EL (cell line): ENCODE measurements at places on chromosomes 12 and 14.
A peak's percentile ranks its signal among the peaks of the same experiment; 100 is the strongest.

GRCh38 chr14:105021656-105022275 is 883 bp upstream of the CDCA4 start:
- DNase-seq, result peak; percentile 57

DNA sequence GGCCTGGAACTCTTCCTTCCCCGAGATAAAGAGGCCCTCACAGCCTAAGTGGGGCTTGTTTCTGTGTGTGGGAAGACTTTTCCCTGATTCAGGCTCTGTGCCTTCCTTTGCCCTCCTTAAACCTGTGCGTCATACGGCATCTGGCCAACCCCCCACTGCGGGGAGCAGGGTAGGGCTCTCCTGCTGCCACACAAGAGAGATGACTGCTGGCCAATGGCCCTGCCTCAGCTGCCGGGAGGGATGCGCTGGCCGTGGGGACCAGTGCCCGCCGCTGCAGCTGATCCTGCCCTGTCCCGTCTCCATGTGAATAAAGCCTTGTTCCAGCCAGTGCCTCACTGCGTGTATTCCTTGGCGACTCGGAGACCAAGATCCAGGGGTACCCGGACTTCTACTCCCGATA is 42.5 kb upstream of the BEGAIN start:
- DNase-seq, result no peak

DNA sequence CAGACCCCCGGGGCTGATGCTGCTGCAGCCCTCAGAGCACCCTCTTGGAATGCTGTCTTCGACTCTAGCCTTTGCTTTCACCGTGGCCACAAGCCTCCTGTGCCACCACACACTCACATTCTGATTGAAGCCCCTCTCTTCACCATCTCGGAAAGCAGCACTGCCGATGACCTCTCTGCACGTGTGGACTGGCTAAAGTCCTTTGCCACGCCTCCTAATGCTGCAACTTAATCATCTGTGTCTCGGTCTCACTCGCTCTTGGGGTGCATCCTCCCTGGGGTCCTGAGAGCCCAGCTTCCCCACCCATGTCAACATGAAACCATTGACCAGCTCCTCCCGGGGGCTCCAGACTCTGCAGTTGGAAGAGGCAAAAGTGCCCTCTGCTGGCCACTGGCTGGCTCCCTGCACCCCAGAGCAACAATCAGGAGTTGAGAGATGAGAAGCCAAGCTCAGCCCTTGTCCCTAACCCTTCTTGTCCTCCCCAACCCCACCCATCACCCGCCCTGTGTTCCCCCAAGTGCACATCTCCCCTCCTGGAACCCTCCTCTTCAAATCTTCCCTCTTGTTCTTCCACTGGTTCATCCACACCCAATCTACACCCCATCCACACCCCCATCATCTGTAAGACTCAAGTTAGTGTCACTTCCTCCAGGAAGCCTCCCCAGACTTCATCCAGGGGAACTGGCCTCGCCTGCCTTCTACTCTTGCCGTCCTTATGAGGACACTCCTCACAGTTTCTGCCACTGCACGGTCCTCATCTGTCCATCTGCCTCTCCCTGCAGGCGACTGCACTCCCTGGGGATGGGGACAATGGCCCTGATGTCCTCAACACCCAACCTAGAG is 23.6 kb upstream of the FAM181A start:
- no peak for DNase-seq

DNA sequence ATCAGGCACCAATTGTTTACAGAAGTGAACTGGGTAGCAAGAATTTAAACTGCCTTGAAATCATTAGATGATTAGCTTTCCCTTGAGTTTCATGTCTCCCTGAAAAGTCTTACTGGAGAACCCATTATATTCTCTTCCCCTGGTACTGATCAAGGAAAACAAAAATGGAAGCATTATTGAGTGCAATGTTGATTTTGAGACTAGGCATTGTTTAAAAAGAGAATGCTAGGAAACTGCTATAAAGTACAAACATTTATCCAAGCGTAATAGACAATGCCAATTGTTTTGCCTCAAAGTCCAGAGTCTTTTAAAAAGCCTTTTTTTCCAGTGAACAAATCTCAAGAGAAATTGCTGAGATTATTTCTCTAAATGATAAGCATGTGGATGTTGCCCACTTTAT is 197.0 kb downstream of the CCER1 start:
- DNase-seq, result no peak

- DNase-seq, result peak; percentile 66
Measured at GRCh38 chr14:91985008-91985407, 37.5 kb upstream of the FBLN5 start.

GRCh38 chr12:19119440-19119839 is 10.1 kb upstream of the PLEKHA5 start:
- DNase-seq, result no peak

DNA sequence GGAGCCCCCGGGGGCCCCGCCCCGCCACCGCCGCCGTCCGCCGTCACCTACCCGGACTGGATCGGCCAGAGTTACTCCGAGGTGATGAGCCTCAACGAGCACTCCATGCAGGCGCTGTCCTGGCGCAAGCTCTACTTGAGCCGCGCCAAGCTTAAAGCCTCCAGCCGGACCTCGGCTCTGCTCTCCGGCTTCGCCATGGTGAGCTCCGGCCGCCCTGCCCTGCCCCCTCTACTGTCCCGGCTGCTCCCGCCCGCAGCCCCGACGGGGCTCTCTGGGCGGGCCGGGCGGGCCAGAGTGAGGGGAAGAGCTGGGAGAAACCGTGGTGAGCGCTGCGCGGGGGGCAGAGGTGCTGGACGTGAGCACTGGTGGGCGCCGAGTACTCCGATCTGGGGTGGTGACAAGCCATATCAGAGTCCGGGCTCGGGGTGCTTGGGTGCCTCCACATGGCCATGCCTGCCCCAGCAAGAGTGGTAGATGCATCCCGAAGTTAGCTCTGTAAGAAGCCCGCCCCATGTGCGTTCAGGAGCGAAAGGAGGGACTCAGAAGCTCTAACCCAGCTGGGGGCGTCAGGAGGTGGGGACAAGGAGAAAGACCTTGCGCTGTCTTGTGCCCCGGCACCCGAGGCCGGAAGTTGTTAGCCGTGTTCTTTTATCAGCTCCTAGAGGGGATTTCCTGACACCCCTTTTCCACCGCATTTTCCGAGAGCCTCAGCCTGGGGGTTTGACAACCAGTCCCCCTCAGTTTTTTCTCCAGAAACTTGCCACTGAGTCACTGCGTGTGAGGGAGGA is 717 bp downstream of the ORAI1 start:
- peak; percentile 84 for DNase-seq

GRCh38 chr14:74886001-74886400 is 4.3 kb downstream of the DLST start:
- peak; percentile 94 for DNase-seq

GRCh38 chr14:96804895-96805294 is 7.7 kb downstream of the VRK1 start:
- no peak for DNase-seq

GRCh38 chr12:14936224-14936861 is 2.0 kb downstream of the ERP27 start:
- no peak for DNase-seq

- no peak for DNase-seq
Measured at GRCh38 chr12:30461026-30461615, 234.5 kb downstream of the IPO8 start.

DNA sequence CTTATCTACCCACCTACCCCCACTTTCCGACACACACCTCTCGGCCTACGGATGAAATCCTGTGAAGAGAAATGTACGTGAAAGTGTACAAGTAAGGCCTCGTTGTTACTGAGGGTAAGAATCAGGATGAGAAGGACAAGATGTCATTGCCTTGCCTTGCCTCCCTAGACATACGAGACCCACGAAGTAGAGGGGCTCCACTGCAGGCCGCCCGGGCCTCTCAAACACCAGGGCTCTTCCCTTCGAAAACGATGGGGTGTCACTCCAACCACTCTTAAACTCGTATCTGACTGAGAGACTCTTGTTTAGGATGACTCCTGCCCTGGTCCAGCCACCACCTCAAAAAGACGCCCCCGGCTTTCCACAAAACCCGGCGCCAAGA is 498 bp downstream of the RACGAP1 start:
- DNase-seq, result peak; percentile 31

- DNase-seq, result no peak
Measured at GRCh38 chr14:79911744-79912143, 299.6 kb downstream of the DIO2 start.

DNA sequence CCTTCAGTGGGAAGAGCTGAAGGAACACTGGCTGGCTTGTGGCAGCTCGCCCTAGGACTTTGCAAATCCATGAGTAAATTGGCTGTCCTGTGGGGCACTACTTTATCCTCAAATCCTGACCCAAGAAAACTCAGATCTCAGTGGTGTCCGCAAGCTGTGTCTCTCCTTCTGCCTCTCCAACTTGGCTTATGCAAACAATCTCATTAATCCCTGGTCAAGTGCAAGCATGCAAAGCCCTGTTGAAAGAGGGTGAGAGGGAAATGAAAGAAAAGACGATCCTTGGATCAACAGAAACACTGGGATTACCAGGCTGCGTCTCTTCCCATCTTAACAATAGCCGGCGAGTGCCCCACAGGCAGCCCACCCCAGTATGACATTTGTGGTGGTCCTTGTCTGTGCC is 901.6 kb downstream of the BCL11B start:
- DNase-seq, result no peak

DNA sequence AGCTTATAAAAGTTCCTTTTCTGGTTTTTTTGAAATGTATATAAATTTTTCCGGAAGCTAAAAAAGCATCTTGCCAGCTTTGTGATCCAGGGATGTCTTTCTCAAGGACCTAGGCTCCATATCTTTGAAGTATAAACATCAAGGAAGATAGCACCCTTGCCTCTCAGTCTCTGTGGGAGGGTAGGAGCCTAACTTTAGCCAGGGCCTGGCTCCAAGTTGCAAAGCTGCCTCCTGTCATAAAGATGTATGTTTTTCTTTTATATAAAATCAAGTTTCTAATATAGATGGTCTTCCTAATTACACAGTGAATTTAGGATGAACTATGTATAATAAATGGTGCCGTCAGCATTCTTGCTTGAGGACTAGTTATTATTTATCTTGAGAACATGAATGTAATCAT is 612.6 kb upstream of the USP15 start:
- no peak for DNase-seq

DNA sequence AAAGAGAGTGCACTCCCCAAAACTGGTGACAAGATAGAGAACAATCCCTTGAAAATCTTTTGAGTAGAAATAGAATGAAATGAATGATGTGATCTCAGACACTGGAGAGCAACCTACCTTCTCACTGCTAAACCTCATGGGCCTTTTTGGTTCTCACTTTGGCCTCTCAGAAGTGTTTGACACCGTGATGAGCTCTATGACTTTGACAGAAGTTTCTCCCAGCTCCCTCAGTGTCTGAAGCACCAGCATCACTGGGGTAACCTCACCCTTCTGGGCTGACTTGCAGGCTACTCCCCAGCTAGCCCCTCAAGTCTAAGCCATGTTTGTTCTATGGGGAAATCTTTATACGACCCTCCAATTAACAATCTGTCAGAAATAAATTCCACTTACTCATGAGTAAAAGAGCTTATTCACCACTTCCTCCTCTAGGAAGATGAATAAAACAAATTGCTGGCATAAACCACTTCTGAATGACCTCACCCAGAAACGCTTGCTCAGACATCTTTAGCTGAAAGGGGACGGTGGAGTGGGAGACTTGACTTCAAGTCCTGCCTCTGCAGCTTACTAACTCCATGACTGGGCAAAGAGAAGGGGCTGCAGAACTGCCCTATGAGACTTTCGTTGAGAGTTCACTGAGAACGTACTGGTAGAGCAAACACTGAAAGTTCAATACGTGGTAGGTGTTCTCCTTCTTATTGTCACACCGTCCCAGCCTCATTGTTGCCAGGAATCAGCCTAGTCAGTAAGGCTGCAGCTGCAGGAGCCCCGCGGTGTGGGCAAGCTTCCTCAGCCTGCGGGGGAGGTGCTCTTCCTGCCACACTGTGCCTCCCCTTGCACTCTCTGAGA is 46.5 kb downstream of the ST8SIA1 start:
- DNase-seq, result peak; percentile 71

GRCh38 chr14:64788706-64789105 is 84.5 kb downstream of the PLEKHG3 start:
- DNase-seq, result peak; percentile 92

DNA sequence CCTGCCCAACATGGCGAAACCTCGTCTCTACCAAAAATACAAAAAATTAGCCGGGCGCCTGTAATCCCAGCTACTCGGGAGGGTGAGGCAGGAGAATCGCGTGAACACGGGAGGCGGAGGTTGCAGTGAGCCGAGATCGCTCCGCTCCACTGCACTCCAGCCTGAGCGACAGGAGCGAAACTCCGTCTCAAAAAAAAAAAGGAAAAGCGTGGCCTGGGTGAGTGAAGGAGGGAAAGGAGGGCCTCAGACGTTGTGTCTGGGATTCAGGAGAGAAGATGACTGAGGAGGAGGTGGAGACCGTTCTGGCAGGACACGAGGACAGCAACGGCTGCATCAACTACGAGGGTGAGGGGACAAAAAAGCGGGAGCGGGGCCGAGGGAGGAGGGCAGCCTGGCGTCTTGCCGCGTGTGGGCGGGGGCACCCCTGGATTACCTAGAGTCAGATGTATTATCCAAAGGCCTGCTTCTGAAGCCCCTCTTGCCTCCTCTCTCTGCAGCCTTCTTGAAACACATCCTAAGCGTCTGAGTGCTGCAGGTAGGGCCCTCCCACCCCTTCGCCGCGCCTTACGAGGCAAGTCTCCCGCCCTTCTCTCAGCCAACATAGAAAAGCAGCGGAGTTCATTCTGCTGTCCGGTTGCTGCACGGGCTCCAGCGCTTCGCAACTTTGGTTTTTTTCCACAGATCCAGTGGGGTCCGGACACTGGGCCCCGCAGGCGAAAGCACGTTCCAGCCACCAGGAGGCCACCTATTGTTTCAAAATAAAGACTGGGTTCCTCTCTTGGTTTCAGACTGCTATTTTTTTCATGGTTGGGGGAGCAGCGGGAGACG is 744 bp upstream of the MYL6 start:
- DNase-seq, result peak; percentile 92

GRCh38 chr14:38080696-38081095 is 127.0 kb upstream of the SSTR1 start:
- DNase-seq, result no peak

DNA sequence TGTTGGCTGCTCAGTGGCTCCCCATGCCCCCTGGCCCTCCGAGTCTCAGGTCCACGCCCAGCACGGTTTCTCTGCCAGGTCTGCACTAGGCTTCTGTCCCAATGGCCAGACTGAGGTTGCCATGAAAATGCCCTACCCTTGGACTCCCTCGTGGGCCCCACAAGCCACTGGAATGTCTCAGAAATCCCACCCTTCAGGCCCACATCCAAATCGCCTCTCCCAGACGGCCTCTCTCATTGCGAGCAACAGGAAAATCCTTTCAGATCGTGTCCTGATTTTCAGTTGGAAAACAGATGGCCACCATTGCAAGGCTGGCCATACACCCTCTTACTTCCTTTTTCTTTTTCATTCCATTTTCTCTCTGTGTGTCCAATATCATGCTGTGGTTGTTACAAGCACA is 77.3 kb downstream of the IRF2BPL start:
- DNase-seq, result no peak

DNA sequence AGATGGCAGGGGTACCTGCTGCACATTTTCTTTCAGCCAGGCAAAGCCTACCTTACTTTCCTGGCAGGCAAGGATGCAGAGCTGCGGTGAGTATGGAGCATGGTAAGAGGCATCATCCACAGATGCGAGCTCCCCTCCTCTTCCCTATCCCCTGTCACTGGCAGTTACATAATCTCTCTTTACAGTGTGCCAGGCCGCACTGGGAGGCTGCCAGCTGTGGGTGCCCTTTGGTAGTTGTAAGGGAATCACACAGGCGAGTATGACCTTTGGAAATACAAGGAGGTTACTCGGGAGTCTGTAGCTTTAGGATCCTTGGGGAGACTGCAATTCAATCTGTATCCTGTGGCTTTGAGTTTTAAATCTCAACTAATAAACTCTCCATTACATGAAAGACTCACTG is 132.5 kb downstream of the KTN1 start:
- DNase-seq, result no peak
